Iris pigment epithelial cell (primary cell): ENCODE measurements at places on chromosomes 12 and 14.

- DNase-seq, result no peak
Measured at GRCh38 chr12:53739214-53740129, 12.2 kb upstream of the CALCOCO1 start.

DNA sequence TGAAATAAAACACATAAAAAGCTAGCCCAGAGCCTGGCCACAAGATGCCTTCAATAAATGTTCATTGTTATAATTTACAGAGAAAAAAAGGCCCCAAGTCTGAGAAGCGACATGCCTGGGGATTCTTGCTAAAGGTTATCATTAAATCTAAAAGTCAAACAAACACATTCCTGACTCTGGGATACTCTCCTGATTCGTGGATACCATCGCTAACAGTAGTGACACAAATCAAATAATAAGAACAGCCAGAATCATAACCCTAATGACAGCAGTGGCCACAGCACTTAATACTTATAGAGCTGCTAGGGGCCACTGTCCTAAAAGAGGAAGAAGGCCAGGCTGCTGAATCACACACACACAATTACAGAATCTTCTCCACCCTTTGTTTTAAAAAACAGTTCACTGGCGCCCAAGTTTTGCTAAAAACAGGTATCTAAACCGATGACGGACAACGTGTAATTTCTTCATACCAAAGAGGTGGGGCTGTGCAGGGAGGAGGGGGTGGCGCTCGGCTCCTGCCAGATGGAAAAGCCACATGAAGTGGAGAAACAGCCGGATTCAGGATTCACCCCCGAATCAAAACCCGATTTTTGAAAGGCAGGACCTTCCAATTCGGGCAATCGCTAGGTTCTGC, 1.2 kb downstream of the CLIP1 start:
- DNase-seq, result peak; percentile 68

DNA sequence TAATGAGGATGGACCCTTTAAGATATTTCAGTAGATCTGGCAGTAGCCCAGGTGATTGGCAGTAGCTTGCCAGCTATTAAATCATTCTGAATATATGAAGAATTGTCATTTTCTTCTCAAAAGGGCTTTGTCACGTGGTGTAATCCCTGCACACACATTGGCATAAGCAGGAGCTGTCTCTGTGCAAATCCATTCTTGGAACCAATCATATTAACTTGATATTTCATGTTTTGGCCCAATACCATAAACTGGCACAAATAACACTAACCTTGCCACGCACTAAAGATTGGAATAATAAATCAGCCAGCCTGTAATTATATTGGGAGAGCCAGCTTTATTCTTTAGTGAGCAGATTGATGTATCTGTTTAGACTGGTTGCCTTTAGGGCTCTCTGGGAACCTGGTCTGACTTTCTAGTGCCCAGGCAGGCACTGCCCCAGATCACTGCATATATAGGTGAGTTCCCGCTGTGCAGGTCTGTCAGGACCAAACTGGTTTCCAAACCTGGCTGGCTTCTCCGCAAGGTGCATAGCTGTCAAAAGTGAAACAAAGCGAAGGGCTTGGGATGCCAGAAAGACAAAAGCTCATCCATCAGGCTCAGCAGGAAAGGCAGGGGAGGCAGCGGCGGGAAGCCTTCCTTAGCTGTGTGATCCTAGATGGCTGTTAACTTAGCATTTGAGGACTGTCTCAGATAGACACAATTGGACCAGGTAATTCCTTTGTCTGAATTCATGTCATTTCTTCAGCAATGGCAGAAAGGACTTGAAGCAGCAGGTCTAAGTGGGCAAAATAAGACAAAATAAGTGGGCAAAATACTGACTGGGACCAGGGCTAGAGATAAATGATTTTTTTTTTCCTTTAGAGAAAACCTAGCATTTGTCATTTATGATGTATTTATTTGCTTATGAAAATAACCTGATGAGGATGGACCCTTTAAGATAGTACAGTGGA, 128.8 kb upstream of the DYRK2 start:
- no peak for DNase-seq

DNA sequence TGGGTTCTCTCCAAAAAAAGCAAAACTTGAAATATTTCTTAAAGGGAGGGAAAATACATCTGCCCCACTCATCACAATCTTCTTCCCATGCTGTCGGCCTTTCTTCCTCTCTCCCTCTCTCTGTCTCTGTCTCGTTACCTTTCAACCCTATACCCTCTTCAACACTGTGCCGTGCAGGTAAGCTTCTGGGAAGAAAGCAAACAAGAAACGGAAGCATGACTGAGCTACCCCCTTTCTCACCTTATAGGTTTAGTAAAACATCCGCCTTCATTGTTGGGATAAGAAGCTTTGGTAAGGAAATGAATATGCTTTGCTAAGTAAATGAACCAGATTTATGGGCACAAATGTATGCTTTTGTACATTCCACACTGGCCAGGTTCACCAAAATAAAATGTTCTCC, 63.0 kb downstream of the TMEM30B start:
- DNase-seq, result no peak

DNA sequence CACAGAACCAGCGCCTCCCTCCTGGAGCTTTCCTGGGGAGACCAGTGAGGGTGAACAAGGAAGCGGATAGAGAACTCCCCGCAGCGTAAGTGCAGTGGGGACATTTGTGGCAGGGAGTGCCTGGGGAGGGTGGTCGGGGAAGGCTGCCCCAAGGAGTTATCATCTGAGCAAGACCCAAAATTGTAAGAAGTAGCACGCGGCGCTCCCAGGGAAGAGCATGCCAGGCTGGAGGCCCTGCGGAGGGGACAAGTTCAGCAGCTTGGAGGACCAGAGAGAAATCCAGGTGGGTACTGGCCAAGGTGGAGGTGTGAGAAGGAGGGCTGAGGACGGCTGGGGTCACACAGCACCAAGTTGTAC, 46.2 kb upstream of the RIMBP2 start:
- DNase-seq, result no peak

DNA sequence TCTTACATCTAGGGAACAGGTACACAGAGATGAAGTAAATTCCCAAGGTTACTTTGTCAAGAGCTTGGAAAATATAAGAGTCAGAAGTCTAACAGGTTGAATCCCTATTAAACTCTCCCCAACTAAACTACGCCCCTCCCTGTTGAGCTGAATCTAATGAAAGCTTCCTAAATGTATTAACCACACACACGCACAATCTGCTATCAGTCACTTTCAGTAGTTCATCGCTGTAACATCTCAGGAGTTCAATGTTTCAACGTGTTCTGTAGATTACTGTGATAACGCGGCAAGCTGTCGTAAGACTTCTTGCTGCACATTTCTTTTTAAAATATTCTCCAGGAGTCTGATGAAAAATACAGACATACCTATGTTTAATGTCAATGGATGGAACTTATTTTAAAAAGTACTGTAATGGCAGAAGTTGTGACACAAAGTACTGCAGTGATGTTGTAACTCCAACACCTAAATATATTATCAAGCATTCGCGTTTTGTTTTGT, 612 bp upstream of the SLC25A3 start:
- DNase-seq, result no peak
